ENCODE measurements at places on chromosomes 16 and 17.

DNA sequence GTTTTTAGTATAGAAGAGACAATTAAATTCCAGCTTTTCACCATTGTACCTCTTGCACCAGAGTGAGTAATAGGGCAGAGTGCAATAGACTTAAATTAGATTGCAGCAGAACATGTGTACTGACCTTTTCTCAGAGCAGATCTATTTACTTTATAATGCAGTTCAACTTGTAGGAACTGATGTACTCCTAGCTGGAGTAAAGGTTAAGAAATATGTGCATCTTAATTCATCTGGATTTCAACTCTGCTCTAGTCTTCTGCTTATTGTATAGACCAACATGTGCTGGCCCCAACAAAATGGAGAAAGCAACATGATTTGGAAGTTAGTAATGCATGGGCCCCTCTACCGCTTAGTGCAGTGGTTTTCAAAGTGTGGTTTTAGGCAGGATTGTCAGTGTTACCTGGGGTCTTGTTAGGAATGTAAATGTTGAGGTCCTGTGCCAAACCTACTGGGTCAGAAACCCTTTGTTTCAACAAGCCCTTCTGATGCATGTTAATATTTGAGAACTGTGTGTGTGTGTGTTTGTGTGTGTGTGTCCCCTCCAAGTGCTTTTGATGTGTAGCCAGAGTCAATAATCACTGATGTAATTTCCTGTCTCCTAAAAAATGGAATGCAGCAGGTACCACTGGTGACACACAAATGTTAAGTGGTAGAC is 138.6 kb downstream of the TOX3 start:
- DNase-seq = no peak

- no peak for DNase-seq
Measured at GRCh38 chr16:27816561-27816960, 247.0 kb downstream of the GSG1L start.

- no peak for DNase-seq
Measured at GRCh38 chr16:21982108-21982507, 18.8 kb downstream of the PDZD9 start.

- DNase-seq = peak; percentile 95
Measured at GRCh38 chr16:11481987-11482386, 104.7 kb downstream of the LITAF start.

DNA sequence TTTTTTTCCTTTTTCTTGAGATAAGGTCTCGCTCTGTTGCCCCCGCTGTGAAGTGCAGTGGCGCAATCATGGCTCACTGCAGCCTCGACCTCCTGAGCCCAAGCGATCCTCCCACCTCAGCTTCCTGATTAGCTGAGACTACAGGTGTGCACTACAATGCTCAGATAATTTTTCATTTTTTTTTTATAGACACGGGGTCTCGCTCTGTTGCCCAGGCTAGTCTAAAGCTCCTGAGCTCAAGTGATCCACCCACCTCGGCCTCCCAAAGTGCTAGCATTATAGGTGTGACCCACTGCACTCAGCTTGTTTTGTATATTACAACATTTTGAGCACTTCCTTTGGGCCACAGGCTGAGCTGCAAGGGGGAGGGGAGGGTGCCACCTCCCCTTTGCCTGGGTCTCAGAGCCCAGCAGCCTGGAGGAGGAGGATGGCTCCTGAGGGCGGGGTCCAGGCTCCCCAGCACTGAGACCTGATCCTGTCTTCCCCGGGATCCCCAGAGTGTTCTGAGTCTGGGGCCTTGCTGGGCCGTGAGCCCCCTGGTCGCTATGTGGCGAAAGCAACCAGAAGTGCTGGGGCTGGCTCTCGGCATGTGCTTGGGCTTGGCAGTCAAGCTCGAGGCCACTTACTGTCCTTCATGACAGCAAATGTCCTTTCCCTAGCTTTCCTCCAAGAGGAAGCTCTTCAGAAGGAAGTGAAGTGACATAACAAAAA is 8.1 kb downstream of the DEF8 start:
- DNase-seq = no peak

DNA sequence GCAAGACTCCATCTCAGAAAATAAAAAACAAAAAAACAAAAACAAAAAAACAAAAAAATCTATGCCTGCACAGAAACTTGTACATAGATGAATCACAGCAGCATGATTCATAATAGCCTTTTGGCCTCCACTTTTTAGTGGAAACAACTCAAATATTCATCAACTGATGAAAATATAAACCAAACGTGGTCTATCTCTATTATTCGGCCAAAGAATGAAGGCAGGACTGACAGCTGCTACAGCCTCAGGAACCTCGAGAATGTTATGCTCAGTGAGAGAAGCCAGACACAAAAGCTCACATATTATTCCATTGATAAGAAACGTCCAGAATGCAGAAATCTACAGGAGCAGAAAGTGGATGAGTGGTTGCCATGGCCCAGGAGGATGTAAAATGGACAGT is 19.8 kb downstream of the PPL start:
- peak; percentile 74 for DNase-seq

DNA sequence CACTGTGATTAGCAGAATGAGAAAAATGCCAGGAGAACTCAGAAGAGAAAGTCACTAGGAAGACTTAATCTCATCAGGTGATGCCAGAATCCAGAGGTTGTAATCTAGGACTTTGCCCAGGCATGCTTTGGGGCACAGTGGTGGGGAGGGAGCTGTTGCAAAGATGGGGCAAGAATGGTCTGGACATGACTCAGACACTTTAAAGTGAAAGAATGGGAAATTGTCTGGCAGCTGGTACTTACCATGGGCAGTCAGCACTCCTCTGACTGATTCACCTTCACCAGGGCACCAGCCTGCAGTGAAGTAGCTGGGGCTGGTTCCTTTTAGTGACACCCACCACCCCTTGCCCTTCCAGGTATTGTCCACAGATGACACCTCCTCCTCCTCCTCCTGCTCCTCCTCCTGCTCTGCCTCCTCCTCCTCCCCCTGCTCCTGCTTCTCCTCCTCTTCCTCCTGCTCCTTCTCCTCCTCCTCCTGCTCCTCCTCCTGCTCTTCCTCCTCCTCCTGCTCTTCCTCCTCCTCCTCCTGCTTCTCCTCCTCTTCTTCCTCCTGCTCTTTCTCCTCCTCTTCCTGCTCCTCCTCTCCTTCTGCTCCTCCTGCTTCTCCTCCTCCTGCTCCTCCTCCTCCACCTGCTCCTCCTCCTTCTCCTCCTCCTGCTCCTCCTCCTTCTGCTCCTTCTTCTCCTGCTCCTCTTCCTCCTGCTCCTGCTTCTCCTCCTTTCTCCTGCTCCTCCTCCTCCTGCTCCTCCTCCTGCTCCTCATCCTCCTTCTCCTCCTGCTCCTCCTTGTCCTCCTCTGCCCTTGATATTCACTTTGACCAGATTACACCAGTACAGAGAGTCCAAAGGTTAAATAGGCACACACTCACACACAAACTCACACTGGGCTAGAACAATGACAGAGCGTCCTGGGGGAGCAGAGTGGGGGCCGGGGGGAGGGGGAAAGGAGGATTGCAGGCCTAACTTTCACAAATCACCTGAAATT is at the start of gene CHD9NB:
Gene CHD9NB (minus strand): TSS at position 379 of the 983 bp plus-strand sequence. CDS start 8,739 bp downstream, outside the sequence.
- peak; percentile 86 for DNase-seq

DNA sequence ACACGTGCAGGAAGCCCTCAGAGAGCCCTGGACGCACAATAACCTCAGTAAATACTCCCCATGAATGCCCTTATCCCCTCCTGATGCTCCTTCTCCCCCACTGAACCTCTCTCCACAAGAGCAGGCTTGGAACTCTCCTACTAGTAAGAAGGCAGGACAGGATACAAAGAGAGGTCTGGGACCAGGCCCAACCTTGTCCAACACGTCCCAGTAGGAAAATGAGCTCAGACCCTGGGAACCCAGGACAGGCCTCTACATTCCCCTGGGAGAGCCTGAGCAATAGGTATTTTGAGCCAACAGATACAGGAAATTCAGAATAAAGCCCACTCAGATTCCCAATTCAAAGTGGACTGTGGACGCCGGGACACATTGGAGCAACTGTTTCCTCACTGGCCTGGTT is 19.2 kb downstream of the ZNF423 start:
- no peak for DNase-seq

DNA sequence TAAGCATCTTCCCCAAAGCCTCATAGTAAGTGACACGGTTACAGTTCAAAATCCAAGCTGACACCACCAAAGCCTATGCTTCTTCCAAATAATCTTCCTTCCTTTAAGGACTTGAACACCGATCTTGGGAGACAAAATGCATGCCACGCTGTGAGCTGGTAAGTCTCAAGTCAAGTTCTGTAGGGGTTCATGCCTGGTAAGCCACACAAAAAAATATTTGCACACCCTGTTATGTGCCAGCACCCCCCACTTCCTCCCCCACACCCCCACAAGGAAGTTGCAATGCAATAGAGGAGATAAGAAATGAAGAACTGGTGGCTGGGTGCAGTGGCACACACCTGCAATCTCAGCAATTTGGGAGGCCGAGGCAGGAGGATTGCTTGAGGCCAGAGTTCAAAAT is 5.6 kb downstream of the NOG start:
- DNase-seq = no peak

DNA sequence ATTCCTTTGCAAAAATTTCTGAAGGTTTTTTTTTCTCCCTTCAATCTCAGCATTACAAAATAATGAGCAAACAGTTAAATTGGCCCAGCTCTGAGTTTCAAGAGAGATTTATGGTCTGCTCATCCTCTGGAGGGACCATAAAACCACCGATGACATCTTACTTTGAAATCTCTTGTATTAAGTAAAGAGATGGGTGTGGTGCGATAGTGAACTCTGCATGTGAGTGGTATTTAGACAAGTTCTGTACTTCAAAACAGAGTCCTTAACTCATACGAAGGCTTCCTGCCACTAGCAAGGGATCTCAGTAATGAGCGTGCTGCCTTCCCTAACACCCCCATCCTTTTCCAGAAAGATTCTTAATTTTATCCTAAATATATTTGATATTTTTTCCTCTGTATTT is 2.1 kb downstream of the FAM20A start:
- DNase-seq = no peak

DNA sequence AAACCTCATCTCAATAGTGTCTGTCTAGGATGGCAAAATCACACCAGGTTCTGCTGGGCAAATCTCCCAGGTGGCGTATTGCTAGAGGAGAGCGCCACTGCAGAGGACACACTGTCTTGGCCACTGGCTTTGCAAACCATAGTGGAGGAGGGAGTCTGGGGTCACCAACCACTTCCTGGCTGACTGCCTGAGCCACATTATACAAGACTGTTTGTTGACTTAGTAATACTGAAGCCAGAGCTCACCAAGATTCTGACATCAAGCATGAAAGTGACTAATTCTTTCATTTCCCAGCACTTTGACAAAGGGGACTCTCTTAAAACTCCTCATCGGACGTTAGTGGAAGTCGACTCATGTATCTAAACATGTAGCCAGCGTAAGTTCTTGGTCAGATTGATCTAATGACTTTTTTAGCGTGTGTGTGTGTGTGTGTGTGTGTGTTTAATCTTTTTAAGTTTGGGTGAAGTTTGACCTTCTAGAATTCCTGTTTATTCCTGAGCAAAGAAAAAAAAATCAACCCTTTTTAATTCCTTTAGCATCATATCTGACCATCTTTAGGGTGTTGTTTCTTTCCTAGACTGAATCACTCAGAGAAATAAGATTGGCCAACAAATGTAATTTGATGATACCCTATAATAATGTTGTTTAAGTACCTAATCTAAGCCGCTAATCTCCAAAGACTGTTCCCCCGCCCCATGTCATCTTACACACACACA is 13.7 kb downstream of the PITPNC1 start:
- DNase-seq = peak; percentile 99

- DNase-seq = peak; percentile 57
Measured at GRCh38 chr17:31579265-31579664, 187.8 kb downstream of the RAB11FIP4 start.

DNA sequence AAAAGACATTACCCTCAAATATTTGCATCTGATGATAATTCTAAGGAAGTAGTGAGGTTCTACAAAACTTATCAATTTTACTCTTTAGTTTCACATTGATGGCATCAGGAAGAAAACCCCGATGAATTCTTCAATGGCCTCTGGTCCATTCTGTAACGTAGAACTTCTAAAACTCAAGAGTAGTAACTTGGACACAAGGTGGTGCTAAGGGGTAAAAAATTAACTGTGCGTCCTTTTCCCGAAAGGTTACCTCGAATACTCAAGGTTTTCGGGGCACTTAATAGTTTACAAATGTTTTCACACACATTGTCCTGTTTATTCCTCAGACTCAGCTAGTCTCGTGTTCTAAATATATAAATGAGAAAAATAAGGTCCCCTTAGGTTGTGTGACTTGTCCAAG is 517.3 kb upstream of the ZFHX3 start:
- no peak for DNase-seq

DNA sequence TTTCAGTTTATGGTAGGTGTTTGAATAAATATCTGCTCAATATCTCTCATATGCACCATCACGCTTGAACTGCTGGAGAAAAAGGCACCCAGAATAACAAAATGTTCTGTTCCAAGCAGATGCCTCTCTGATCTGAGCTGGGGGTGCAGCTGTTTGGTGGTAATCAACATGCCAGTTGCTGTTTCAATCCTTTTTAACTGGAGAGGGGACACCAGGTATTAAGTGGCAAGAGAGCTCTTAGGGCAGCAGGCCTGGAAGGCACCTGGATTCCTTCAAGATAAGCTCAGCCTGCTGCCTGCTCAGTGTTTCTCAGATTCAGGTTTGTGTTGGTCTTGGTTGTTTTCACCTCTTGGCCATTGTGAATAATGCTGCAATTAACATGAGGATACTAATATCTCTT is 27.2 kb upstream of the VAT1L start:
- no peak for DNase-seq

DNA sequence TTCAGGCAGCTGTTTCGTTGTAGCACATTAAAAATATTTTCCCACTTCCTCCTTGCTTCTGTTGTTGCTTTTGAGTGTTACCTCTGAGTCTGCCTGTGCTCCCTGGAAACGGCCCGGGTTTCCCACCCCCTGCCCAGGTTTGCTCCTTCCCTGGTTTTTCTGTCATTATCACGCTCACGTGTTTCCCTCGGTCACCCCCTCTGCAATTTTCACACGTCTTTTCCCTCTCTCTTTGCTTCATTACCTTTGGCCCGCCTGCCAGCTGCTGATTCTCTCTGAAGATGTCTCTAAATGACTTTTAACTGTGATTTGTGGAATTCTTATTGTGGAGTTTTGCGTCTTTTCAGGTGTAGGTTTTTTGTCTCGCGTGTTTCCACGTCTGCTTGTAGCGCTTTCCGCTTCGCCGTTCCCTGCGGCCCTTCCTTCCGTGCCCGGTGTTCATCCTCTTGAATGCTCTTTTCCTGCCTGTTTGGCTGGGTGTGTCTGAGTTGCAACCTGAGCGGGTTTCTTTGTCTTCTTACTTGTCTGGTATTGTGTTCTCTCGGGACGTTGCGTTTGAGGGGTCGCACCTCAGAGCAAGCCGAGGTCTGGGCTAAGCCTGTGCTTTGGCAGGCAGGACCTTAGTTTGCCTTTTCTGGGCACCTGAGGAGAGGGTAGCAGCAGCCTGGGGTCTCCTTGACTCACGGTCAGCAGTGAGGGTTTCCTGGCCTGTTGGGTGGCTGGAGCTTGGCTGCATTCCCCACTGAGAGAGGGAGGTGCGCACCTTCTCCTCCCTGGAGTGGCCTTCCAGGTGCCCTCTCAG is 96.3 kb upstream of the ZNF750 start:
- no peak for DNase-seq

DNA sequence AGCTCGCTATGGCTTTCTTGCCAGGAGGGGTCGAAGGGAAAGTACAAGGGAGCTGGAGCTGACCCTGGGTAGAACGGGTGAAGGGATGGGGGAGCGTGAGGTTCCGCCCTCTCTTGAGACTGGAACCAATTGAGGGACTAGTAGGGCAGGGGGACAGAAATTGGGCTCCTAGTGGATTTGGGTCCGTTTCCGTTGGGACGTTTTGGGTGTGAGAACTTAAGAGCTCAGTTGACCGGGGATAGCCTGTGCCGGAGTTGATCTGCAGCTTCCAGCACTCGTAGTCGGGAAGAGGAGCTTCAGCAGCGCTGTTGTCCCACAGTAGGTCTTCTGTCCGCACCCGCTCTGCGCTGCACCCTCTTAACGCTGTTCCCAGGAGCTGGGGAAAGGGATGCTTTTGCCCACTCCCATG is 481 bp downstream of the CNTROB start:
- peak; percentile 21 for DNase-seq

Data from IMR-90 (cell line).